ENCODE measurements at places on chromosomes 12 and 14.

DNA sequence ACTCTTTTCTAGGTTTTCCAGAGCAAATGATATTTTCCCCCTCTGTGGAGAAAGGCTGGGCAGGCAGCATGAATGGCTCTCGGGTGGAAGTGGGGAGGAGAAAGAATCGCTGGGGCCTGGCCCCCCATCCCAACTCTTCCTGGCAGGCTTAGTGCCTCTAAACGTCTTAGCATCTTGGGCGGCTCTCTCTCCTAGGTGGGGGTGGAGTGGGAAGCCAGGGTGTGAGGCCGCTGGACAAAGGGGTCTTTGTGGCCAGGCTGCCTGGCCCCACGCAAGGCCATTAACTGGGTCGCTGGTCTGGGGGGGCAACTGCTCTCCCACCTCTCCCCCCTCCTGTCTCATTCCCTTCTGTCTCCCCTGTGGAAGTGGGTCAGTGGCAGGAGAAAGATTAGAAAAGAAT, 4.7 kb downstream of the LRP1-AS start:
- DNase-seq: no peak

- no peak for DNase-seq
Observed at GRCh38 chr12:14853961-14854360, 10.6 kb upstream of the ART4 start.

GRCh38 chr12:130114952-130115351, 47.3 kb upstream of the FZD10 start:
- no peak for DNase-seq

GRCh38 chr12:53676656-53677015, 753 bp upstream of the ATP5MC2 start:
- DNase-seq: no peak

- no peak for DNase-seq
Observed at GRCh38 chr14:89826596-89826995, 127.9 kb downstream of the EFCAB11 start.

- no peak for DNase-seq
Observed at GRCh38 chr12:113269257-113269943, 48.1 kb downstream of the TPCN1 start.

- DNase-seq: no peak
Observed at GRCh38 chr12:110782094-110782493, 39.4 kb upstream of the PPP1CC start.

DNA sequence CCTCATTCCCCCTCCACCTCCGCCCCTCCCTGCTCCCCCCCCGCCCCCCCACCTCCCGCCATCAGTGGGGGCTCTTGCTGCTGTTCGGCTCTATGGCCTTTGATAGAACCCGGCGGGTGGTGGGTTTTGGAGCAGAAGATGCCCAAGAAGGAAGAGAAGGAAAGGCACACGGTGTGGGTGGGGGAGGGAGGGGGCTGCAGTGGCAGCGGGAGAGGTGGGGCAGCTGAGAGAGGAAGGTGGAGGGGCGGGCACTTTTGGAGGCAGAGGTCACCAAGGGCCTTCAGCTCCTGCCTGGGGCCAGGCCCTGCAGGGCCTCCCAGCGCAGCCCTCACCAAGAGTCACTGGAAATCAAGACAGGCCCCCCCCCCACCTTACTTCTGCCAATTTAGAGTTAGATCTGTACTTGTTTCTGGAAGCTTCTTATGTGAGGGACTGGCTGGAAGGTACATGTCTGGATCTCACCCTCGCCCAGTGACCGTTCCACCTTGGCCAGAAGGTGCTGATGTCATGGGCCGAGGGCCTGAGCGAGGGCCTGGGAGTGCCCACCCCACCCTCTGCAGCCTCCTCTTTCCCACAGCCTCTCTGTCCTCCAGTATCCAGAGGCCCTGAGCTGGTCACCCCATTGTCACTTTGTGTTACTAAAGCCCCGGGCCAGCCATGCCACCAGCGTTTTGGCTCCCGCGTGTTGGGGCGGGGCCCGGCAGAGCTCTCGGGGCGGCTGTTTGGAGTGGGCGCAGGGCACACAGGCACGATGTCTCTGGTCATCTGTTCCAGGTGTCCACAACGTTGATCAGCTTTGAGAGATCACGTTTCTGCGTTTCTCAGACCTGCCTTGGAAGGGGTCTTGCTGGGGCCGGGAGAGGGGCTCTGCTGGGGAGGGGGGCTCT, 153.9 kb downstream of the KIF26A start:
- no peak for DNase-seq

Measured in stimulated activated CD4-positive, alpha-beta T cell treated with anti-CD3 and anti-CD28 coated beads, Interleukin-4, amount 100 ng/mL, for 48 hours (primary cell).